Central memory CD8-positive, alpha-beta T cell (primary cell): ENCODE measurements at places on chromosomes 3 and 15.

GRCh38 chr3:178385280-178385952 is 150.8 kb upstream of the KCNMB2 start:
- no peak for DNase-seq

DNA sequence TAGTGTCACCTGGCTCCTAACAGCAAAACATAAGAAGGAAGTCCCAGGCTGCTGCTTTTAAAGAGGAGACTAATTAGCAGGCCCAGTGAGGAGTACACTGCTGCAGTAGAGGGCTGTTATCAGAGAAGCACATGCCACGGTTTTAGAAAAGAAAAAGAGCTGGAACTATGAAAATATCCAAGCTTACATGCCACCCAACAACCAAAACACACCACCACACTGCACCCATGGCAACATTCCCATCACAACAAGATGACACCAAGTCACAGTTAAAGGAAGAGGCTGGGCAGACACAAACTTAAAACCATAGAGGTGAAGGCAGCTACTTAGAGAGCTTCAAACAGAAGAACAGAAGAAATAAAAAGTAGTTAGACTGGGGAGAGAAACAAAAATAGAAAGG is 37.0 kb downstream of the NPTN start:
- DNase-seq = no peak

DNA sequence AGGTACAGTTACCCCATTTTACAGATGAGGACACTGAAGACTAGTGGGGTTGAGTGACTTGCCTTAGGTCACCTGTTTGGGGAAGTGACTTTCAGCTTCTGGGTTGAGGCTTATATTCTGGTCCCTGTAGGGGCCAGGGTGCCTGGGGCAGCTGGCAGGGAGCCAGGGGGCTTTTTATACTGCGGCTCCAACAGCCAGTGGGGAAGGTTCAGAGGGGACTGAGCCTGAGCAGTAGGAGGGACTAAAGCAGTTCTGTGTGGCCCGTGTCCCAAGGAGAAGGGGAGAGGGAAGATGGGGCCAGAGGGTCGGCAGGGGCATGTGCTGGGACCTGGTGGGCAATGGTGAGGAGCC is 37.7 kb downstream of the SLC6A6 start:
- no peak for DNase-seq

- no peak for DNase-seq
Measured at GRCh38 chr3:83802801-83803200, 1156.0 kb upstream of the CADM2 start.

DNA sequence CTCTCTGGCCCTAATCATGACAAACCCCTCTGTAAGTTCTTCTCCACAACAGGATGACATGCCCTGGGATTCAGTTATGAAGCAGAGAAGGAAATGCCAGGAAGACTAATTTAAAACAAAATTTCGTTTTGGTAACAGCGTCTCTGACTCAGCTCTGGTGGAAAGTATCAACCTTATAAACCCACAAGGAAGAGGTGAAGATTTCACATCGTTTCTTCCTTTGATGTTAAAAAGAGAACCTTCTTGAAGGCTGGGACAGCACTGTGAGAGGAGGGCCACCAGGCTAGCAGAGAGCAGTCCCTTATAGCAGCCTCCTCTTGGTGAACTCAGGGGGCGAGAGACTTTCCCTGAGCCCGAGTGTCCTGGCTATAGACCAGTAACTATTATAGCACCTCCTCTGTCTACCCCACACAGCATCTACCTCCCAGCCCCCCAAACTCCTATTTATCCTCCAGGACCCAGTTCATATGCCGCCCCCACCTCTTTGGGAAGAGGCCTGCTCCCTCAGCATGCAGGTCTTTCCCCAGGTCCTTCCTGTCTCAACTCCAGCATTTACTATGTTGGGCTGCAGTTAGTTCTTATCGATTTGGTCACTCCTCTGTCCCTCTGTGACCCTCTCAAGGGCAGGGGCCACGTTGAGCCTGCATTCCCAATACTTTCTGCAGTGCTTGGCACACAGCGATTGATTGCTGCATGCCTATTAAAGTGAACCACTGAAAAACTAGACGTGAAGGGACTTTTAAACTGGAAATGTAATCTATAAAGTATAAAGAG is 321.5 kb upstream of the ICE2 start:
- DNase-seq = no peak

- DNase-seq = no peak
Measured at GRCh38 chr3:134729649-134730048, 65.4 kb upstream of the EPHB1 start.
